ENCODE measurements at places on chromosomes 2 and 18. TPM values are rescaled to one million over a fixed set of nuclear protein-coding genes. Genes with fewer than 3 reads are reported as not detected.
A peak's percentile ranks its signal among the peaks of the same experiment; 100 is the strongest.

Gene TUBB8B
- not detected for total RNA-seq

- peak; percentile 88 for DNase-seq
- no peaks in the 10 kb centered on the region for H3K36me3 ChIP-seq
- no peak overlapping the region for H3K27ac ChIP-seq
Observed at GRCh38 chr2:88074854-88075292, 7.2 kb downstream of the SMYD1 start.

DNA sequence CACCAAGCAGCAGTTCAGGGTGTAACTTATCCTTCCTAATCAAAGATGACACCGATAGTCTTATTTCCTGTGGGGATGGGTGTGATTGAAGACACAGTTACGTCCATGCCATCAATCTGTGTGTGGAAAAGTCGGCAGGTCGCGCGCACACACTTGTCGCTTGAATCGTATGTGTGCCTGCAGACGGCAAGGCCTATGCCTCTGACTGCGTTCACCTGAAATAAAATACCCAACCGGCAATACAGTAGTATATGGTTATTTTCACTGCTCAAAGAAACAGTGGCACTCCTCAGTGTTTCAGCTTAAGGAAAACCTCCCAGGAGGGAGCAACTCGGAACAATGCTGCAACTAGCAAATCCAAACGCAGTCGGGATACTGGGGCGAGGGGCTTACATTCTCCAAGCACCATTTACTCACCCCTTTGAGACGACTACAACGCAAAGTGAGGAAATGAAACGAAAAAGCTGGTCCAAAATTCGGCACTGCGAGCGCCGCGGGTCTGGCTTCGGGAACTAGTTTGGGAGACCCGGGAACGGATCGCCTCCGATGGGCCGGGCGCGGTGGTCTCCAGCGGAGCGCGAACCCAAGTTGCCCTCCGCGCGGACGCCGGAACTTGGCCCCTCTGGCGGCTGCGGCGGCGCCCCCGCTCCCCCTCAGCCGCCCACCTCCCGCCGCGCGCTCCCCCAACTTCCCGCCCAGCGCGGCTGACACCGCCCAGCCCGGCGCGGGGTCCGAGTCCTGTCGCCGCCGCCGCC is 675 bp downstream of the PRKD3 start:
- H3K4me1 ChIP-seq = peaks cover 4% of the 10 kb centered on the region
- H3K36me3 ChIP-seq = no peaks in the 10 kb centered on the region
- peak overlapping the region; percentile 94 for H3K4me3 ChIP-seq

- no peaks in the 10 kb centered on the region for H3K27me3 ChIP-seq
- no peak overlapping the region for H3K27ac ChIP-seq
- no peak overlapping the region for H3K4me3 ChIP-seq
- H3K4me1 ChIP-seq = no peaks in the 10 kb centered on the region
Observed at GRCh38 chr2:143034292-143035074, 94.7 kb upstream of the ARHGAP15 start.

DNA sequence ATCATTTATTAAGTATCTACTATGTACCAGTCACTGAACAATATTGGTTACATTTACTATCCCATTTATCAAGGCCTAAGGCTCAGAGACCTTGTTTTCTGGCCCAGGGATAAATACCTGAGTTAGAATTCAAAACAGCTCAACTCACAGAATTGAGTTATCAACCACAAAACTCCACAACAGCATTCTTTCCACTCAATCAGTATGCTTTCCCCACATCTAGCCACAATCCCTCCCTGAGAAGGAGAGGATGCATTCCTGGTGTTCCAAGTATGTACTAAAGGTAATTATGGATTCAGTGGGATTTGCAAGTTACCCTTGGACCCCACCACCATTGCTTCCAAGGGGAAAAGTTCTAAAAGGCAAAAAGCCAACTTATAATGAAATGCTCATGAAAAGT is 104.2 kb upstream of the PID1 start:
- H3K27me3 ChIP-seq = no peaks in the 10 kb centered on the region
- H3K36me3 ChIP-seq = no peaks in the 10 kb centered on the region
- peak; percentile 87 for DNase-seq
- no peaks in the 10 kb centered on the region for H3K4me1 ChIP-seq

Data from astrocyte (in vitro differentiated cells and primary cell).